CD4-positive, alpha-beta T cell treated with Interleukin-15 for 1 hour (primary cell): ENCODE measurements at places on chromosomes 3 and 15.
A peak's percentile ranks its signal among the peaks of the same experiment; 100 is the strongest.

GRCh38 chr15:51356983-51357382 lies 15.5 kb downstream of the GLDN start:
- DNase-seq: no peak

- no peak for DNase-seq
Observed at GRCh38 chr3:160831401-160831800, 75.4 kb downstream of the PPM1L start.

DNA sequence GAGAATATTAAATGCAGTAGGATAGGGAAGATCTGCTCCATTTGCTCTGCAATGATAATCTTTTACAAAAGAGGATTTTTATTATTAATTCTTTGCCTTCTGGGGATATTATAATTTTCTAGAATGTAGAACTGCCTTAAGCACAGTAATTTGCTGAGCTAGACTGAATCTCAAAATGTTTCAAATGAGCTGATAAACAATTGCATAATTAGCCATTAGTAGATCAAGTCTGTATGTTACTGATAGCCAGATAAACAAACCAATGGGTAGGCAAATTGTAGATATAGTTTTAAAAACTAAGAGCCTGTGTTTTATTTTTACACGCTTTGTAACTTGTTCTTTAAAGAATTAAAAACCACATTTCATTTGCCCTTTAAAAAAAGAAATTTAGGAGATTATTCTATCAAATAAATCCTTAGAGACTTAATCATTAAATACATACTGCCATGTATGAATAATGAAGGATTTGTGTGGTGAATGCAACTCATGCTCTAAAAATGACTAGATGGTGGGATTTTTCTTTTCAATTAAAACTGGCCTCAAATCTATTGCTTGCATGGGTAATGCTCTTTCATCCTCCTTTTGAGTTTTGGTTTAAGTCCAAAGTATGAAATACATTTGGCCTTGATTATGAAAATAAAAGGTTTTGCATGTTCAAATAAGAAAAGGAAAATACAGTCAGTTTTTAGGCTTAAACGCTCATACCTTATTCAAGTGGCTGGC lies 32.6 kb upstream of the NANOGP8 start:
- DNase-seq: no peak

DNA sequence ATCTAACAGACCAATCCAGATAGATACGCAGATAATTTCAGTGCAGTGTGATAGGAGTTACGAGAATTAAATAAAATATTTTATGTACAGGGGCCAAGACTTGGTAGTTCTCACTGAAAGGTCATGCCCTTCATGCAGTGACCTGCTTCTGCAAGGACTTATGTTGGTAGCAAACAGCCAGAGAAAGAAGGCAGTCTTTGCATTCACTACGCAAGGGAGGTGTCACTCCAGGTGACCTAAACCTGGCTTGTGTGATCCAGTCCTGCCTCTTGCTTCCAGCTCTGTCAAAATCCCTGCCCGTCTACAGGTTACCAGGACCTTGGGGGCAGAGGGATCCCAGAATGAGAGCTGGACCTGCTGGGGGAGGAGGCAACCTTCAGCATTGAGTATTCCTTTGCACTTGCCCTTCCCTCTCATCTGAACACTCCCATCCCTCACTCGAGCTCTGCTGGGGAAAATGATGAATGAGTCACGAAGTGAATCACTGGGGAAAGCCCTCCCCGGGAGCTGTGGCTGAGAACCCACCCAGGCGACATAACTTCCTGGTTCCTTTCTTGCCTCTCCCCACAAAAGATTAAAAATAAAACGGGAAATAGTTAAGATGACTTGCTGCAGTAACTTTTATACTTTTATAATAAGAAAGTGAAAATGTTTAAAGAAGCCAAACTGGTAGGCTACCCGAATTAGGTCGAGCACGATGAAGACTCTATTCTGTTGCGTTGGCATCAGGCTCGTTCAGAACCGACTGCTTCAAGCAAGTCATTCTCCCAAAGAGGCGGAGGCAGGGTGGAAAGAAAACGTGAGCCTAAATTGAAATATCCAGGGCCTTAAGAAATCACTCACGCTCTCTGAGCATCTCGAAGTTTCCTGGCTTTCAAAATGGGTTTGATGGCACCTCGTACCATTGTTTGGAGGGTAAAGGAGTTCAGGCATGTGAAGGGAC lies 216.1 kb downstream of the SLCO3A1 start:
- peak; percentile 74 for DNase-seq

DNA sequence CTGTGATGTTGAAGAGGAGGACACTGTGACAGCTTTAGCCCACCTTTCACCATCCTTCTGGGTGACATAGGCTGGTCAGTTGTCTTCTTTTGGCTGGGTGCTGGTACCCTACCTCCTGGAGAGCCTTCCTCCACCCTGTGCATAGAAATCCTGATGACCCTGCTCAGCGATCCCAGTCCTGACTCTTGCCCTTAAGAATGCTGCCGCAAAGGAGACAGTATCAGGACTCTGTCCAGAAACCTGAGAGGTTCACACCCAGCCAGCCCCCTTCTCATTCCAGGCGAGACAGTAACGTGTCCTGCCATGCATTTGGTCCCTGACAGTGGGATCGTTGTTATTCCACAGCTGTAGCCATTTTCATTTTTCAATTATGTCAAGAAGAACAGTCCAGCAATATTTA lies 312.8 kb upstream of the CHRM5 start:
- DNase-seq: no peak

DNA sequence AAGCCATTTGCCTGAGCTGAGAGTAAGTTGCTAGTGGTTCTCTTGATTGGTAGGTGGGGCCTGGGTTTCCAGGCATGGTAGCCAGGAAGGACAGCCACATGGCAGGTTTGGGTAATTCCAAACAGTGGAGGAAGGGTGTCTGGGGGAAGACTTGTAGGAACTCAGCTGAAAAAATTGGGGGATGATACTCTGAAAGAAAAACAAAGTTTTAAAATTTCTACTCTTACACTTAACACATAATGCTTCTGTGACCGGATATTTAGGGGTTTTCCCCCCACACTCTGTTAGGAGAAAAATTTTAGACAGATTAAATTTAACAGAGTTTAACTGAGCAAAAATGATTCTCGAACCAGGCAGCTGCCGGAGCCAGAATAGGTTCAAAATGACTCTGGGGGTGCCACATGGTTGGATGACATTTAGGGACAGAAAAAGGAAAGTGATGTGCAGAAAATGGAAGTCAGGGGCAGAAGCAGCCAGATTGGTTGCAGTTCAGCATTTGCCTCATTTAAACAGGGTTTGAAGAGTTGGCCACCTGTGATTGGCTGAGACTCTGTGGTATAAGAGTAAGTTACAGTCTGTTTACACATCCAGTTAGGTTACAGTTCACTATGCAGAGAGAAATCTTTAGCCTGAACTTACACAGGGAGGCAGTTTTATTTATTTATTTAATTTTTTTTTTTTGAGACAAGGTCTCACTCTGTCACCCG lies 8.1 kb downstream of the B2M start:
- peak; percentile 74 for DNase-seq

DNA sequence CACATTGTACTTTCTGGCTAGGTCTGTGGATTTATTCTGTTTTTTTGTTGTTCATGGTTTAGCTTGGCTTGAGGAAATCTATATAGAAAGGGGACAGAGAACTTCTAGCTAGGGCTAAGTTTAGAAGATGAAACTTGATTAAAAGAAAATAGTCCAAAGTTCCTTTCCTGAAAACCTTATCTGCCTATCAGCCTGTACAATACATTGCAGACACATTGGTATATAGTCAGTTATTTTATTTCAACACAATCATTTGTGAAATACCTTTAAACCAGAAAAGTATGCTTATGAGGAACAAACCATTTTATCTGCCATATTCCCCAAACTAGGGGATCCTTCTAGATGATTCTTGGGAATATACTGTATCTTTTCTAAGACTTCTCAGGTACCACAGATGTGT lies 147.3 kb upstream of the CGNL1 start:
- no peak for DNase-seq

DNA sequence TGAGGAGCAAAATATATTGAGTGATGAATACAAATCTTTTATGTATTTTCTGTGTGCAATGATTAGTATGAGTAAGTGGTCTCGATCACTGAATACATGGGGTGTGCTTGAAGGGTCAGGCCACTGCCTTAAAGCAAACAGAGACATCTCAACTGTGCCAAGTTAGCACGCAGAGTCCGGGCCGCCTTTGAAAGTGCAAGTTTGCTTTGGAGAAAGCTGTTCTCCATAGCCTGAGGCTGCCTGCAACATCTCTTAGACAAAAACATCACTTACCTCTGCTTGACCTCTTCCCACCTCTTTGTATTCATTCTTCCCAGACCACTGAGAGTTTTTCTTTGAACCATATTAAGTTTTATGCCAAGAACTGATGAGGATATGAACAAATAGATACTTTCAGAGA lies 267.0 kb downstream of the ZBTB20 start:
- DNase-seq: no peak

GRCh38 chr3:177783767-177784166 lies 586.5 kb upstream of the TBL1XR1 start:
- no peak for DNase-seq

DNA sequence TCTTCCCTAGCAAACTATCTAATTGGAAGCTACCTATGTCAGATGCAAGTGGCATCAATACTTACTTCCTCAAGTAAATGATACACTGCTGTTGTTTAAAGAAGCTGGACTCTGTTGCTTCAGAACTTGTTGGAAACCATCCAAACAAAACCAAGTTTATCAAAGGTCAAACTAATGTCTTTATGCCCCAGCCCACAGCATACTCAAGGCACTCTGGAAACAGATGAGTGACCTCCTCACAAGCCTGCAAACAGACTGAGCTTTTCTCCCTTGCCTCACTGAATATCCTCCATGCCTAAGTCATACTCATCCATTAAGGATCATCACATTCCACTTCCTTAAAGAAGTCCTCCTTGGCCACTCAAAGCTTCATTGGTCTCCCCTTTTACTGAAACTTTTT lies 107.4 kb upstream of the ACP3 start:
- DNase-seq: no peak

DNA sequence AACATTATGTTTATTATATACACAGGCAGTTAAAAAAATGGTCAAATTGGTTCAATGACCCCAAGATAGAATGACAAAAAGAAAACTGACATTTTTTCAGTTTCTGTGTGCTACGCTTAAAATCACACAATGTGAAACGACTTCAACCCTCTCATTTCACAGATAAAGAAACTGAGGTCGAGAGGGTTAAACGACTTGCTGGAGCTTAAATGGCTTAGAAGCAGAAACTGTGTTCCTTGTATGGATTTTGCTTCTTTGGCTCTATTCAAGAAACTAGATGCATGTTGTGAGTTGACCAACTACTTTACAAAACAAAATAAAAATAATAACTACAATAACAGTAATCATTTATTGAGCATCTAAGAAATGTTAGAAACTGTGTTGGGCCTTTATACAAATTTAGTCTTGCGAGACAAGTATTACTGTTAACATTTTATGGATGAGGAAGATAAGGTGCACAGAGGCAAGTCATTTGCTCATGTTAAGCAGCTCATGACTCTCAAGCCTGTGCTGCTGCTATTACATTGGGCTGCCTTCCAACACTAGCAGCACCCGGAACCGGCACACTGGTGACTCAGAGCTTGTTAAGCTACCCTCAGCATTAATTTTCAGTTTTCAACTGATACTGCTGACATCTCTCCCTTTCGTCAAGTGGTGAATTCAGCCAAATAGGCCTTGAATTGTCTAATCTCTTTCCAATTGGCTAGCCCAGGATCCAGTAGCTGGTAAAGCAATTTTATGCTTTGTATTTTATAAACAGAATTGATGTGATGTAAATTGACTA lies 487.6 kb downstream of the NAALADL2 start:
- DNase-seq: no peak

GRCh38 chr15:62636823-62637573 lies 405.5 kb upstream of the TPM1 start:
- DNase-seq: no peak
